Endothelial cell of umbilical vein (primary cell): ENCODE measurements at places on chromosomes 12 and 14. TPM values are rescaled to one million over a fixed set of nuclear protein-coding genes. Genes with fewer than 3 reads are reported as not detected.
A peak's percentile ranks its signal among the peaks of the same experiment; 100 is the strongest.

DNA sequence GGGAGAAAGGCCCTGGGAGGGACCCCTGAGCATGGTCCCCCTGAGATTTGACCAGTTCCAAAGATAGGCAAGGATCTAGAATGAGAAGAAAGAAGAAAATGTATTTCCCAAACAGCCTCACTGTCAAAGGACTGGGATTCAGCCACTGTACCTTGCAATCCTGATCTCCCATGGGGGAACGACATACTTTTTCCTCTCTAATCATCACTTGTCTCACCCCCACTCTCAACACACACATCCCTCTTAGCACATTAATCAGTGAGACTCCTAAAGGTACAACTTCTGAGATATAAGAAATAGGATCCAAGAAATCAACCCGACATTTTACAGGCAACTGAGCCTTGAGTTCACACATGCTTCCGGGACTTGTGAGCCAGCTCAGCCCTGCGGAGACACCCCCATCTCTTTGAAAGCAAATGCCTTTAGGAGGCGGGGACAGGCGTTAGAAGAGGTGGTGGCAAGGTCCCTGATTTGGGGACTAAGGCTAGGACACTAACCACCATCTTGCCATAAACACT is 1.4 kb downstream of the MAP3K9 start:
- DNase-seq = no peak

- peak; percentile 47 for DNase-seq
These were observed 155.4 kb downstream of the DIO2 start for GRCh38 chr14:80055667-80056496.

GRCh38 chr12:34347367-34347766 is 325.1 kb downstream of the ALG10 start:
- DNase-seq = no peak

- no peak for DNase-seq
These were observed 149.8 kb upstream of the FOXN3 start for GRCh38 chr14:89566644-89567415.

GRCh38 chr12:115212356-115212755 is 528.4 kb upstream of the TBX3 start:
- DNase-seq = no peak

COX8C gene
- not detected in 2 replicates for total RNA-seq

IAPP gene
- not detected in 2 replicates for total RNA-seq

TAS2R50 gene
- total RNA-seq = 1.5 and 1.6 TPM in 2 replicates
